Stimulated activated CD8-positive, alpha-beta memory T cell treated with anti-CD3 and anti-CD28 coated beads, Interleukin-2, amount 100 ng/mL, for 48 hours (primary cell): ENCODE measurements at places on chromosomes 1 and 21.

- no peak for DNase-seq
These were observed 151.7 kb downstream of the NR5A2 start for GRCh38 chr1:200179126-200179780.

GRCh38 chr1:55717111-55717510, 501.9 kb upstream of the USP24 start:
- DNase-seq = no peak

GRCh38 chr1:119114786-119115185, 25.7 kb downstream of the WARS2 start:
- DNase-seq = no peak

- no peak for DNase-seq
These were observed 837 bp downstream of the UBASH3A start for GRCh38 chr21:42404539-42404938.
